ENCODE measurements at places on chromosomes 2 and 18.

DNA sequence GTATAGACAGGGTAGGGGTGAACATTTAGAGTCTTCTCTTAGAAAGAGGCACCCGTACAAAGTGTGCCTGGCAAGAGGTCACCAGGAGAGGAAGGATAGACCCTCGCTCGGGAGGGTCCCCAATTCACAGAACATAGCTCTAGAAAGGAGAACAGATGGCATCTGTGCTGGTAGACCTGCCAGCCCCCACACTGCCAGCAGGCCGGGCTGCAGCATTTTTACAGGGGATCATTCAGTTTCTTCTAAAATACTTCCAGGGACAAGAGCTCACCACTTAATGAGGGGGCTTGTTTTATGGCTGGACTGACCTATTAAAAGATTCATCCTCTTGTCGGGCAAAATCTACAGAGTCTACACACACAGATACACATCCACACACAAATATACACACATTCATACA is 149.9 kb downstream of the SEPTIN10 start:
- no peak for DNase-seq

DNA sequence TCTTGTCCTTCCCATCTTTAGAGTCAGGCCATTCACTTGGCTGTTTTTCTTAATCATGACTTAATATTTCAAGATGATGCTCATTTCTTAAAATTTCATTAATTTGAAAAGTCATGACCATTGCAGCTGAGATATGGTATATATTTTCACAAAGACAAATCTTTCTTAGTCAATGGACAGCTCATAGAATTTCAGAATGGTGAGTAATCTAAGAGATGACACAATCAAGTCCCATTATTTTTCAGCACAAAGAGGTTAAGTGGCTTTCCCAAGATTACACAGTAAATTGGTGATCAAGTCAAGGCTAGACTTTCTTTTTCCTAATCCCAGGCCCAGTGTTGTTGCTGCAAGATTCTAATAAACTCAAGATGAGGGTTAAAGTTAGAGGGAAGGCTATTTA is 34.4 kb upstream of the NT5C1B start:
- DNase-seq: no peak

DNA sequence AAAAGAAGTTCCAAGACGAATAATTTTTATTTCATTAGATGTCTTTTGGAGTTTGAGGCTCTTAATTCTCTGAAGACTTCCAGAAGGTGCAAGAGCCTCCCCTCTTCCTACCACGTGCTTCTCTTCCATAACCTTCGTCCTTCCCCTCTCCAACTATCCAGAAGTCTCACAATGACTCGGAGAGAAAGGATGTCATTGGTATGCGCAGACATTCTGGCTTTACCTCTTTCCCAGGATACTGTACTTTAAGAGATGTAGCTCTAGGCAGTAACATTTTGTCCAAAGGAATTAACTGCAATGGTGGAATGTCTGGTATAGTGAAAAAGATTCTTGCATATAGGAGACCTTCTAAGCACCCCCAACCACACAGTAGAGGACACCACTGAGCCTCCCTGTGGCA is 249.0 kb upstream of the OSR1 start:
- no peak for DNase-seq

GRCh38 chr2:102062802-102063201 is 71.0 kb downstream of the IL1R2 start:
- DNase-seq: no peak

GRCh38 chr2:180999274-180999964 is 19.0 kb downstream of the UBE2E3 start:
- no peak for DNase-seq

DNA sequence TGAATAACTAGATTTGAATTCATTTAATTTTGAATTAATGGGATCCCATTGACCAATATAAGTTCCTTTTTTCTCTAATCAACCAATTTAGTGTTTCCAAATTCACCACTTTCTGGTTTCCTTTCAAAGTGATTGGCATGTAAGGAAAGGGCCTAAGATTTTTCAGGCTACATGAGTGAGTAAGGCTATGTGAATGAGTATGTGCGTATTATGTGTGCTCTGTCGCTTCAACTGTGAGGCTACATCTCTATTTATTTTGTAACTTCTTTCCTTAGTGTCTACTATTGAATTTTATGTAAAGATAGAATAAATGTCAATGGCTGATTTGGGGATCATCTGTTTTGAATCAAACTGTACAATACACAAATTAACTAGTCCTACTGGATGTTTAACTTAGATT is 110.6 kb downstream of the ABCA12 start:
- DNase-seq: no peak

DNA sequence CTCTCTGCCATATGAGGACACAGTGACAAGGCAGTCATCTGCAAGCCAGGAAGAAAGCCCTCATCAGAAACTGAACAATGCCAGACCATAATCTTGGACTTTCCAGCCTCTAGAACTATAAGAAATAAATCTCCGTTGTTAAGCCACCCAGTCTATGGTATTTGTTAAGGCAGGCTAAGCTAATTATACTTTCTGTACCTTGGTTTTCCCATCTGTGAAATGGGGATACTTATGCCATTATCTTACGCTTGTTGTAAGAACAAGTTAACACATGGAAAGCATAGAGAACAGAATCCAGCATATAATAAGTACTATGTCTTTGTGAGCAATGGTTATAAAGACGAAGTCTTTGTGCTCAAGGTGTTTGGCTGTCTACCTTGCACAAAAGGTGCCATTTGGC is 8.3 kb upstream of the ADD2 start:
- no peak for DNase-seq

GRCh38 chr2:156129227-156129626 is 203.3 kb downstream of the NR4A2 start:
- DNase-seq: no peak

DNA sequence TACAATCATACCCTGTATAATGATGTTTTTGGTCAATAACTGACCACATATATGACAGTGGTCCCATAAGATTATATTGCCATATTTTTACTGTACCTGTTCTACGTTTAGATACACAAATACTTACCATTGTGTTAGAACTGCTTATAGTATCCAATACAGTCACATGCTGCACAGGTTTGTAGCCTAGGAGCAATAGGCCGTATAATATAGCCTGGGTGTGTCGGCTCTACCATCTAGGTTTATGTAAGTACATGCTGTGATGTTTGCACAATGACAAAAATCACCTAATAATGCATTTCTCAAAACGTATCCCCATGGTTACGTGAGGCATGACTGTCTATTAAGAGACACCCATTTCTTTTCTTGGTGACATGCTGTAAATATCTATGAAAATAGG is 55.0 kb upstream of the APCDD1 start:
- no peak for DNase-seq

- no peak for DNase-seq
These were observed 199.2 kb downstream of the KLHL29 start for GRCh38 chr2:23584054-23584745.

DNA sequence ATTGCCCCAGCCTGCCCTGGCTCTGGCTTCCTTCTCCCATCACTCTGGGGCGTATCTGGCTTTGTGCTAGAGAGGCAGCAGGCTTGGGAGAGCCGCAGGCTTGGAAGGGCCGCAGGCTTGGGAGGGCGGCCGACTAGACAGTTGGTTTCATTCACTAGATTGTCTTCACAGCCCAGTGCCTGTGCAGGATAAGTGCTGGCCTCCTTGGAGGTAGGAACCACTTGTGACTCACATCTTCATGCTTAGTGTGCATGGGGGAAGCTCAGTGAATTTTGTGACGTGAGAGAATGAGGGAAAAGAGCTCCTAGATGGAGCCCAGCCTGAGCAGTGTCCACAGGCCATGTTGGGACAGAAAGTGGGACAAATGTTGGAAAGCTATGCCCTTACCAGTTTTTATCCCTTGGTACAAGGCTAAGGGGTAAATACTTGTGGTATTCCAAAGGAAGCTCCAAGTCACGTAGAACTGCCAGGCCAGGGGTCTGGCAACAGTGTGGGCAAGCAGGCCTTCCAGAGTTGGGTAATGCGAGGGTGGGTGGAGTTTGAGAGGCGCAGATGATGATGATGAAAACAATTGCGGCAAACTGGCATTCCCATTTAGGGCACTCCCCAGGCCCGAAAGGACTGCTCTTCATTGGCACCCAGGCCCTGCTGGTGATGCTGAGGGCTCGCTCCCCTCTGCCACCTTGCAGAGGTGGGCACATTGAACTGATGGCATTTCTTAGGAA is 100.1 kb downstream of the DDX1 start:
- DNase-seq: no peak

DNA sequence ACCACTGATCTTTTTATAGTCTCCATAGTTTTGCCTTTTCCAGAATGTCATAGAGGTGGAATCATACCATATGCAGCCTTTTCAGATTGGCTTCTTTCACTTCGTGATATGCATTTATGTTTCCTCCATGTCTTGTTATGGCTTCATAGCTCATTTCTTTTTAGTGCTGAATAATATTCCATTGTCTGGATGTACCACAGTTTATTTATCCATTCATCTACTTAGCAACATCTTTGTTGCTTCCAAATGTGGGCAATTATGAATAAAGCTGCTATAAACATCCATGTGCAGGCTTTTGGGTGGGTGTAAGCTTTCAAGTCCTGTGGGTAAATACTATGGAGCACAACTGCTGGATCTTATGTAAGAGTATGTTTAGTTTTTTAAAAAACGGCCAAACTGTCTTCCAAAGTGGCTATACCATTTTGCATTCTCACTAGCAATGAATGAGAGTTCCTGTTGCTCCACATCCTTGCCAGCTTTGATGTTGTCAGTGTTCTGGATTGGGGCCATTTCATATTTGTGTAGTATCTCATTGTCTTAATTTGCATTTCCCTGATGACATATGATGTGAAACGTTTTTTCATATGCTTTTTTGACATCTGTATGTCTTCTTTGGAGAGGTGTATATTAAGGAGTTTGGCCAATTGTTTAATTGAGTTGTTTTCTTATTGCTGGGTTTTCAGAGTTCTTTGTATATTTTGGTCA is 20.6 kb downstream of the STPG4 start:
- DNase-seq: no peak

GRCh38 chr2:45497355-45497754 is 113.7 kb downstream of the SRBD1 start:
- DNase-seq: no peak

DNA sequence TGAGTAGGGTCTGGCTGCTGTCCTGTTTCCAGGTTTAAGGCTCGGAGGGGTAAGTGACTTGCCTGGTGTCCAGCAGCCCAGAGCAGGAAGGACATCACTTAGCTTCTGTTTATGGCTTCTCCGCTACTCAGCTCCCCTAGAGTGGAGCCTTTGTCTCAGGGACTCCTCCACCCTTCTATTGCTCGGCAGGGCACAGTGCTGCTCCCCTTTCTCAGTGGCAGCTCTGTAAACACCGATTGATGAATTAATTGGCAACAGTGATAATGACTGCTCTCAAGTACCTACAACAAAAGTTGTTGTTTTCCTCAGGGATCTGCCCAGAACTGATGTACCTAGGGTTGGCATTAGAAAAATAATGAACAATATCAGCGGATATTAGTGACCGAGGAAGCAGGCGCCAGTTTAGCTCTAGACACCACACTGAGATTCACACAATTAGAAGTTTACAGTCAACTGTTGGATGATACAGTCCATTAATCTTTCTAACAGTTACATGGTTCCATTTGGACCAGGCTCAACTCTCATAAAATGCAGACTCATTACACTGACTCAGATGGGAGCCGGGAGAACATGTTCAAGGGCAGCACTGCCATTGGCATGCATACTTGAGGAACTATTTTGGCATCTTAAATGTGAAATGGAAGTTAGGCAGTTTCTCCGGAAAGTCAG is 265.7 kb downstream of the MTX2 start:
- DNase-seq: no peak

GRCh38 chr18:49169037-49169521 is 218.3 kb upstream of the SMAD7 start:
- no peak for DNase-seq

GRCh38 chr2:37156071-37156856 is 516 bp downstream of the EIF2AK2 start:
- no peak for DNase-seq

All from nephron progenitor cell (in vitro differentiated cells).